ENCODE measurements at places on chromosomes 1 and 21.

DNA sequence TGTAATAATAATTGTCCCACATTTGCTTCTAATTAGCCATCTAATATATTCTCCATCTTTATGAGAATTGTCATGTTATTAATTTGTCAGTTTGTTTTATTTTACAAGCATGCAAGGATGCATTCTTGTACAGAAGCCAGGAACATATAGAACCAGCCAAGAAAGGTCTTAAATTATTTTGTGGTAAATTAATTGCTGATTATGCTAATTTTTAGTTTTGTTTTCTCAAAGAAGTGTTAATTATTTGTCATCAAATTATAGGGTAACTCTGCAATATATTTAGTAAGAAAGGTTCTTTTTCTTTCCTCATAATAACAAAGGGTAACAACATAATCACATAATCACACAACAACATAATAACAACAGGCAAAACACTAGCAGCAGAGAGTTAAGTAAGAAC, 5.7 kb downstream of the CLIC6 start:
- no peak for DNase-seq

DNA sequence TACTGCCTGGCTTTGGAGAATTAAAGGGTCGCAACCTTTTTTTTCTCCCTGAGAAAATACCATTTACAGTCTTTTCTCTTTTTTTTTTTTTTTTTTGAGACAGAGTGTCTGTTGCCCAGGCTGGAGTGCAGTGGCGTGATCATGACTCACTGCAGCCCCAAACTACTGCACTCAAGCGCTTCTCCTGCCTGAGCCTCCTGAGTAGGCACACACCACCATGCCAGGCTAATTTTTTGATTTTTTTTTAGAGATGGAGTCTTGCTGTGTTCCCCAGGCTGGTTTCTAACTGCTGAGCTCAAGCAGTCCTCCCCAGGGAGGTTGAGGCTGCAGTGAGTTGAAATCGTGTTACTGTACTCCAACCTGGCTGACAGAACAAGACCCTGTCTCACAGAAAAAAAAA, 24.6 kb downstream of the UBE4B start:
- DNase-seq = no peak

- no peak for DNase-seq
Measured at GRCh38 chr1:171367436-171367835, 53.5 kb downstream of the FMO4 start.

DNA sequence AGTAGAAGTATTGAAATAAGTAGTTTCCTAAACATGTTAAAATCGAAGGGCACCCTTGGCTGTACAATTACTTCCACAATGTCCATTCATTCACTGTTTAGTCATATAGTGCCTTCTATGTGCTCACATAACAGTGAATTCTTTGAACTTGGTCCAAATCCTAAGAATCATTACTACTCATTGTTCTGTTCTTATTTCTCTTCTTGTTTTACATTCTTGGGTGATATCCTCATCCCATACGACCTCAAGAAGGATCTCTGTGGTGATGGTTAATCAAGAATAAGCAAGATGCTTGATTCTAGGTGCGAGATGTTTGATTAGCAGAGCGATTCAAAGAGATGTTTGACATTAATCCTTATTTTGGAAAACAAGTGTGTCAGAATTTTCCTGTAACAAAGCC, 667.4 kb upstream of the ZP4 start:
- DNase-seq = no peak

DNA sequence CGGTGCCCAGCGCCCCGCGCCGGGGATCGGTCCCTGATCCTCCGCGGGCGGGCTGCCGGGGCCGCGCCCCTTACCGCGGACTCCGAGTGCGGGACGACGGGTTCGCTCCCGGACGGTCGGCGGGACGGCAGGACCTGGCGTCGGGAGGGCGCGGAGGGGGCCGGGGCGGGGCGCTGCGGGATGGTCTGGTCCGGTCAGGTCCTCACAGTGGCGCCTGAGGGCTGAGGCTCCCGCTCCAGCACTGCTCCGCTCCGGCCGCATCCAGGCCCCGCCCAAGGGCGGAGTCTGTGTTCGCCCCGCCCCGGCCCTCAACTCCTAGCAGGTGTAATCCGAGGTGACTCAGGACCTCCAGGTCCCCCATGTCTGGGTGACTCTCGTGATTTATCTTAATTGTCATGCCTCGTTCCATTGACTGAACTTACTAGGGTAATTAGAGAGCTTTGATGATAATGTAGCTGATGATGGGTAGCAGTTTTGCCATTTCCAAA, at the start of gene RAB3B:
RAB3B (minus strand) TSS at position 223 of the 488 bp plus-strand sequence. CDS start 13,583 bp downstream, outside the sequence.
- DNase-seq = peak; percentile 65

- no peak for DNase-seq
Measured at GRCh38 chr1:53631622-53632310, 107.2 kb downstream of the GLIS1 start.

- no peak for DNase-seq
Measured at GRCh38 chr1:27487966-27488884, 1.7 kb downstream of the WASF2 start.

- no peak for DNase-seq
Measured at GRCh38 chr1:75548721-75549480, 62.0 kb downstream of the SLC44A5 start.

- DNase-seq = no peak
Measured at GRCh38 chr1:217526636-217527035, 104.3 kb downstream of the GPATCH2 start.

- no peak for DNase-seq
Measured at GRCh38 chr1:19262047-19262446, 10.4 kb downstream of the MRTO4 start.

- peak; percentile 17 for DNase-seq
Measured at GRCh38 chr1:223712850-223713474, 623 bp downstream of the CAPN2 start.

DNA sequence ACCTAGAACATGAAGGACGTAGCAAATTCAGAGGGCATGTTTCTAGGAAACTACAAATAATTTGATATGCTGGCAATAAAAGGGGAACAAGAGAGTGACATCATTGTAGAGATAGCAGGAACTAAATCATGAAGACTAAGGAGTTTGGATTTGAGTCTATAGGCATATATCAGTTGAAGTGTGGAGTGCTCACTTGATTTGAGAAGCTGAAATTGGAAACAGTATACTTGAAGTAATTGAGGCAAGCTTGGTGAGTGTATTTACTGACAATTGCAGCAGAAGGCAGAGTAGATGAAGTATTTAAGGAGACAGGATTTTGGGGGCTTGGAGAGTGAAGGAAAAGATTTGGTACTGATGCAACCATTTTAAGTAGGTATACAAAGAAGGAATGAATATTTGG, 6.4 kb upstream of the TMCO2 start:
- no peak for DNase-seq

DNA sequence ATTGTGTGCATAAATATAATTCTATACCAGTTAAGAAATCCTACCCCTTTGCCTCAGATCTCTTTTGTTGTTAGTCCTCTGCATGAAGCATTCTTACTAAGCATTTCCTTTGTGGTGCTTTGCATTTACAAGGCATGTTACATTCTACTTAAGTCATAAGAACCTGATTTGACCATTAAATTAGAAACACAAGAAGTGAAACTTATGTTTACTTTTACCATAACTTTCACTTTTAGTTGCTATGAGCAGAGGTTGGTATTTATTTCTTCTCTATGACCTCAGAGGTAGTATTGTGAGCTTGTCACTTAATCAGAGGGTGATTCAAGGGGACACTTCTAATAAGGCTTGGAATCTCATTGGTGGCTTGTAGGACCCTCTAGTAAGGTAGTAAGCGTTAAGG, 9.0 kb downstream of the FAM20B start:
- DNase-seq = no peak

- DNase-seq = no peak
Measured at GRCh38 chr1:85571828-85572227, 8.7 kb upstream of the CCN1 start.

GRCh38 chr1:183912265-183912886, 107.5 kb downstream of the RGL1 start:
- DNase-seq = no peak

DNA sequence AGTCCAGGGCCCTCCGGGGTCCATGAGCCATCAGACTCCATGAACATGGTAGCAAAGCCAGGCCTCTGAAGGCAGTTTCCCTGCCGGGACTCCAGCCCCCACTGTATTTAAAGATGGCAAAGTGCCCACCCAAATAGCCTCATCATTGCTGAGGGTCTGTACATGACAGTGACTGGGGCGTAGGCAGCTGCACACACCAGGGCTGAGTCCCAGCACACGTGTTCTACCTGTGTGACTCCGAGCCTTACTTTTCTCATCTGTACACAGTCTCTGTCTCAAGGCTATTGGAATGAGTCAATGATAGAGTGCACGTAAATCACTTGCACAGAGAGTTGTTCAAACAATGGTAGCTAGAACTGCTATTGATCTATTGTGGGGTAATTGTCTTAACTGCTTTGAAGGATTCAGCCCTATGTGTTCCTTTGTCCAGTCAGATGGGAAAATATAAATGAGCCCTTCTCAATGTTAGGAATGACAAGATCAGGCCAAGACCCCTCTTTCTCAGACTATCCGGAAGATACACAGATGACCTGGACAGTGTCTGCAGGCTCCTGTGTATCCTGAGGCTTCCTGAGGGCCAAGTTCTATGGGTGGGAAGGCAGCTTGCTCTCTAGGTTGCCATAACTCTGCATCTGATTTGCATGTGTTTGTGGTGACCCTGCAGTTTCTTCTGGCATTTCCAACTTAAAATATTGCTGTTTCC, 48.9 kb downstream of the RASSF5 start:
- no peak for DNase-seq

GRCh38 chr1:66231217-66231616, 302.7 kb upstream of the SGIP1 start:
- DNase-seq = no peak

DNA sequence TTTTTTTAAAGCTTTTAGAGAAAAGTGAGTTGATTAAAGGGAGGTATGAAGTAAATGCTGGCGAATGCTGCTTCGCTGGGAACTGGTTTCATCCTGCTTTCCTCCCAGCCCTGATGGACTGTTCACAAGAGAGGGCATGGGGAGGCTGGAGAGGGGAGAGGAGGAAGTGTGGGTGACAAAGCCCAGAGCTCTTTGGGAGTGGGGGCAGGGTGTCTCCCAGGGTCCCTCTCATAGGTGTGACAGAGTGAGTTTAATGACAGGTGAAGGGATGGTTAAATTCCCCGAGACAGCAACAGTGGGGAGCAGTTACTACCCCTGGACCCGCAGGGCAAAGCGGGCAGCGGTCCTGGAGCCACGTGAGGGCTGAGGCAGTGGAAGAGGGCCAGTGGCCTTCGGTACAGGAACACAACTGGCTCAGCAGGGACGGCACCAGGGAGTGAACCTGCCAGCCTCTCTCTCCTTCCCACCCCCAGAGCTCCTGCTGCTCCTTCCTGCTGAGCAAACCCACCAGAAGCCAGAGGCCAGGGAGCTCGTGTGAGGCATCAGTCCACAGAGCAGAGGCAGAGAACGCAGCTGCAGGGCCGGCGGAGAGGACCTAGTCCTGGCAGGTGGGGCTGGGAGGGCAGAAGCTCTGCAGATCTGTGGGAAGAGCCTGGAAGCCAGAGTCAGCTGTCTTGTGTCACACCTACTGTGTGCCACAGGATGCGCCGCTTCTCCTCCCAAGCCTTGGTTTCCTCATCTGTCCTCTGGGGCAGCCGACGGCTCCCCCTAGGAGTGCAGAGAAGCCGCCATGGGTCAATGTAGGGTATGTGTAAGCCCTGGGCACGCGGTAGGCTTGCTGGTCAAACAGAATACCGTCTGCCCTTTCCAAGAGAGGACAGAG, 20.9 kb upstream of the LRP8 start:
- DNase-seq = no peak

DNA sequence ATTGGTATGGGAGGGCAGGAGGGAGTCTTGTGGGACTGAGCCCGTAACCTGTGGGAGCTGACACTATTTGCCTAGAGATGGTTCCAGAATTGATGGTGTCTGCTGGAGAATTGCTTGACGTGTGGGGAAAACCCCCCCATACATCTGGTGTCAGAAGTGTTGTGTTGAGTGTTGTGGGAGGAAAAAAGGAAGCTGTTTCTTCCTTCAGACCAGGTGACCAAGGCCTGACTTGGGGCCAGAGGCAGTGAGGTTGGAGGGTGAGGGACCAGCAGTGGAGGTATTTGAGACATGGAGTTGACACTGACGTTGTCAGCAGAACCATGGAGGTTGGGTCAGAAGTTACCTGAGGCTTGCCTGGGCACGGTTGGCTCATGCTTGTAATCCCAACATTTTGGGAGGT, 8.3 kb downstream of the SHISAL2A start:
- no peak for DNase-seq
